ENCODE measurements at places on chromosomes 1 and 21. TPM values are rescaled to one million over a fixed set of nuclear protein-coding genes. Genes with fewer than 3 reads are reported as not detected.

- ATAC-seq: no peak
These were observed 24.1 kb downstream of the PTGER3 start for GRCh38 chr1:71023515-71023914.

DNA sequence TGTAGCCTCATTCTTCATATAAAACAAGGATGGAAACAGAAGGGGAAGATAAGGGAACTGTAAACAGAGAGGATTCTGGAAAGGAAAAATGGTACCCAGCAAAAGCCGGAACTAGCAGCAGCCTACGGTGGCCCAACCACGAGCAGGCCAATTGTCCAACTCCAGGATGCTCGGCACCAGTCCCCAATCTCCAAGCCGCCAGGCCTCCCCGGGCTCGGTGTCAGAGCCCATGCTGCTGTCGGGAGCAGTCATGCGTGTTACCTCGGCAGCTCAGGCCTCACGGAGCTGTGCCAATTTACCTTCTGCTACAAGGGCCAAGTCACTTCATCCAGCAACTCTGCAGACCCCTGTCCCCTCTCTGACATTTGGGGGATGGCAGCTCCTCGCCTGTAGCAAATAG lies 130.8 kb downstream of the ZBTB18 start:
- no peak for ATAC-seq

- ATAC-seq: peak; percentile 51
These were observed 53.2 kb downstream of the CNN3 start for GRCh38 chr1:94873520-94874351.

DNA sequence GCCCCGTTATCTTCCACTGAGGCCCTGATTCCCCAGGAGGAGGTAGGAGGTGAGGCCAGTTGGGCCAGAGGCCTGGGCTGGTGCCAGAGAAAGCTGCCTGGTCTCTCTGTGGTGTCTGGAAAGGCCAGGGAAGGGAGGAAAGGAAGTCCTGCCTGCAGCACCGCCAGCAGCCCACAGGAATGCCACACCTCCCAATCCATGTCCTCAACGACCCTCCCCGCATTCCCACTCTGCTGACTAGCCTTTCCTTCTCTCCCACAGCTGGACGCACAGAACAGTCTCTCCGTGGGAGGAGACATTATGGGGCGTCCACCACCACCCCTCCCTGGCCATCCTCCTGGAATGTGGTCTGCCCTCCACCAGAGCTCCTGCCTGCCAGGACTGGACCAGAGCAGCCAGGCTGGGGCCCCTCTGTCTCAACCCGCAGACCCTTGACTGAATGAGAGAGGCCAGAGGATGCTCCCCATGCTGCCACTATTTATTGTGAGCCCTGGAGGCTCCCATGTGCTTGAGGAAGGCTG lies 18.0 kb downstream of the CSF1 start:
- ATAC-seq: no peak

GRCh38 chr1:61450872-61451571 lies 273.9 kb downstream of the TM2D1 start:
- ATAC-seq: no peak

DNA sequence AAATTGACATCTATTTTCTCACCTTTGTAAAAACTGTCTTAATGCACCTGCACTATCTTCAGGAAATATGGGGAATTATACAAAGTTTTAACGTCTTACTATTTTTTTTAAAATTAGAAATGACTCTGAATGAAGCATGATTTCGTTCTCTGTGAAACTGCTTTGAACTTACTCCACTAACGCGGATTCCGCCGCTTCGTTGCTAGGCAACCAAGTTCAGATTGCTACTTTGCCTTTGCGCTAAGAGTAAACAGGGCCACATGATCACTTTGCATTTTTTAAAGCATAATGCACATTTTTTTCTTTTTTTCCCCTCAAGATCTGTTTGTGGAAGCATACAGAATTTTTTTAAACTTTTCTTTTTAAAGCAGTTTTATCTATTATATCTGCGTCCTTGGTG lies 690.5 kb downstream of the BRINP3 start:
- no peak for ATAC-seq

DNA sequence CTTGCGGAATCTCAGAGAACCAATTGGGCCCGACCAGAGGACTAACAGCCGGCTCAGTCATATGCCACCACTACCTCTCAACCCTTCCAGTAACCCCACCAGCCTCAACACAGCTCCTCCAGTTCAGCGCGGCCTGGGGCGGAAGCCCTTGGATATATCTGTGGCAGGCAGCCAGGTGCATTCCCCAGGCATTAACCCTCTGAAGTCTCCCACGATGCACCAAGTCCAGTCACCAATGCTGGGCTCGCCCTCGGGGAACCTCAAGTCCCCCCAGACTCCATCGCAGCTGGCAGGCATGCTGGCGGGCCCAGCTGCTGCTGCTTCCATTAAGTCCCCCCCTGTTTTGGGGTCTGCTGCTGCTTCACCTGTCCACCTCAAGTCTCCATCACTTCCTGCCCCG lies 49.8 kb downstream of the ACP6 start:
- no peak for ATAC-seq

- ATAC-seq: peak; percentile 86
These were observed 59.9 kb downstream of the UBE2U start for GRCh38 chr1:64263335-64263734.

- peak; percentile 62 for ATAC-seq
These were observed 99.5 kb upstream of the BMP8A start for GRCh38 chr1:39391691-39392679.

DNA sequence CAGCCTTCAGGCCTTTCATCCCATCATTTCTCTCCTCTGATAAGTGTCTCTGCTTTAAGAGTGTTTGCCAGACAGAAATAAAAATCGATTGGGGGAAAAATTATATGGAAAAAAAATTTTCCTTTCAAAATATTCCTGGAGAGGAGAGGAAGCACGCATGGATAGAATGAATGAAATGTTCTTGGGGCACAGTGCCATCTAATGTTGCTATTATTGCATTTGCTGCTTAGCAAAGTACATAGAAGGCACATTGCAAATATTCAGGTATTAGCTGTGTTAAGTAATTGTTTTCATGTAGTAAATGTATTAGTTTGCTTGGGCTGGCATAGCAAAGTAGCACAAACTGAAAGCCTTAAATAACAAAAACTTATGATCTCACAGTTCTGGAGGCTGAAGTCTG lies 18.1 kb downstream of the B3GALT5 start:
- ATAC-seq: no peak

DNA sequence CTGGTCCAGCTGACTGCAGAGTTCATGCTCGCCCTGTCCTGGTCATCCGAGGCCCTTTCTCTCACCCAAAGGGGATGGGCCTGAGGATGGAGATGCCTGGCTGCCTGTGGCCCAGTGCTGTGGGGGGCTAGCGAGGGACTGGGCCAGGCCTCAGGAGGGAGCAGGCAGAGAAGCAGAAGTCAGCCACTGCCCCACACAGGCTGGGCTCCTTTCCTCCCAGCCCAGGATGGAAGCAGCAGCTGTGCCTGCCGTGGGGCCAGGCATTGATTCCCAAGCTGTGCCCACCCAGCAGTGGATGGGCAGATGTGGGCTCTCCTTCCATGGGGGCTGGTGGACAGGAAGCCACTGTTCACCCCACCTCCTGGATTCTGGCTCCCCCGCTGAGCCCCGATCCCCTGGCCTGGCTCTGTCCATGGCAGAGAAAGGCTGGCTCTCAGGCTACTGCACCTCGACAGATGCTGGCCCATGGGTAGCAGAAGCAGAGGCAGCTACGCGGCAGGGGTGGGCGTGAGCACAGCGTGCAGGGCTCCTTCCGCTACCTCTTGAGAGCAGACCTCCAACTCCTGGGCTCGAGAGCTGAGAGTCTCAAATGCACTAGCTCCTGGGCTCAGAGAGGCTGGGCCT lies 24.6 kb downstream of the RUNX3 start:
- ATAC-seq: no peak

DNA sequence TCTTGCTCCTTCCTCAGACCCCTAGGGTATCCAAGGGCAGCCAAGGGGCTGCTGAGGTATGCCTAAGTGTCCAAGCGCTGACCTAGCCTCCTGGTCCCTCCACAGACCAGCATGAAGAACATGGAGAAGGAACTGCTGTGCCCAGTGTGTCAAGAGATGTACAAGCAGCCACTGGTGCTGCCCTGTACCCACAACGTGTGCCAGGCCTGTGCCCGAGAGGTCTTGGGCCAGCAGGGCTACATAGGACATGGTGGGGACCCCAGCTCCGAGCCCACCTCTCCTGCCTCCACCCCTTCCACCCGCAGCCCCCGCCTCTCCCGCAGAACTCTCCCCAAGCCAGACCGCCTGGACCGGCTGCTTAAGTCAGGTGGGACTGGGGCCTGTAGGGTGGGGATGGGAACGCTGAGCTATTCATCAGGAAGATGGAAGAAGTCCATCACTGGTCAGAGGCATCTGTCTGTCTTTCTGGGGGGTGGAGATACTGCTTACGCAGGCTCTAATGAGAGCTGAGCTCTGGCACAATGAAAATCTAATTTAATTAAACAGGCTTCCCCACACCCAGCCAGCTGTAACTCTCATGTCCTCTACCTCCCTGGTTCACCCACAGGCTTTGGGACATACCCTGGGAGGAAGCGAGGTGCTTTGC lies 1.8 kb downstream of the TRIM46 start:
- ATAC-seq: no peak

DNA sequence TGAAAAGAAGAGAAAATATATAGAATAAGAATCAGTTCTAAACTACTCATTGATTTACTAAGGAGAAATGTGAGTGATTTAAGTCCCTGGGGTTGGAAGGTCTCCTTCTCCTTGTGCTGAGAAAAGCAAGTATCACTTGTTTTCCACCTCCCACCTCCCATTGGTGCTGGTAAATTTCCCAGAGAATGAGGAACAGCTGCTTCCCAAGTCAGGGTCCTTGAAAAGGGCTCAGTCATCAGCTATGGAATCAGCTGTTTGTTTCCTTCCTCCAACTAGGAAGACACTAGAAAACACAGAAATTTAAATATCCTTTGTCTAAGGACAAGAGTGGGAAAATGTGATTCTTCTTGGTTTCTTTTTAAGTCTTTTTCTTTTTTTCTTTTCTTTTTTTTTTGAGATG lies 131.3 kb upstream of the C1orf21 start:
- no peak for ATAC-seq

GRCh38 chr21:22083899-22084298 lies 1085.7 kb downstream of the NCAM2 start:
- ATAC-seq: no peak

GRCh38 chr1:98019747-98020146 lies 98.9 kb upstream of the DPYD start:
- no peak for ATAC-seq

- ATAC-seq: no peak
These were observed 8.6 kb downstream of the CRABP2 start for GRCh38 chr1:156696755-156697154.

DNA sequence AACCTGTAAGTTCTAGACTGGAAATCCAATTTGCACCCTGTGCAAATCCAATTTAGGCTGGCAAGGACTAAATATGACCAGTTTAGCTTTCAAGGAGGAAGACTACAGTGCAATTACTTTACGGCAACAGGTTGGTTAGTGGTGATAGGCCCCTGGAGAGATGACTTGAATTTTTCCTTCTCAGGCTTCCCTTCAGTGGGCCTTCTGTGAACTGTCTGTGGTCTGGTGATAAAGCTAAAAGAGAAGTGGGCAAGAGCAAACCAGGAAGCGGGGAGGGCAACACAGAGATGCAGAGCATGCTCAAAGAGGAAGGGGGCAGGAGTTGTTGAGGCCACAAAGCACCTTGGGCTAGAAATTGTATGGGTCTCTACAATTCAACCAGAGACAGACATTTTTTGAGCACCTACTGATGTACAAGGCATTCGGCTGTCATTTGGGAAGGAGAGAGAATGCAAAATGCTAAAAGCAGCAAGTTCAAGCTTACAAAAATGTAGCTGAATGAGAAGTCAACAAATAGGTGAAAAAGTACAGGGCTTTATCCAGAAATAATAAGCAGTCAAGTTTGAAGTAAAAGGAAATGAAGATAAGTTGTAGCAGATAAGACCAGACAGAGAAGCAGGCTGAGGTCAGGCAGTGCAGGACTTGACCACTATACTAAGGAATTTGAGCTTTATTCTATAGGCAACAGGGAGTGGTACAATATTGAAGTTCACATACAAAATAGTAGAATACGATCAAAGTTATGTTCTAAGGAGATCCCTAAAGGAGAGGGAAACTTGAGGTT lies 23.9 kb downstream of the INPP5B start:
- peak; percentile 55 for ATAC-seq

GRCh38 chr1:2449636-2450454 lies 26.2 kb upstream of the PLCH2 start:
- ATAC-seq: peak; percentile 62

DNA sequence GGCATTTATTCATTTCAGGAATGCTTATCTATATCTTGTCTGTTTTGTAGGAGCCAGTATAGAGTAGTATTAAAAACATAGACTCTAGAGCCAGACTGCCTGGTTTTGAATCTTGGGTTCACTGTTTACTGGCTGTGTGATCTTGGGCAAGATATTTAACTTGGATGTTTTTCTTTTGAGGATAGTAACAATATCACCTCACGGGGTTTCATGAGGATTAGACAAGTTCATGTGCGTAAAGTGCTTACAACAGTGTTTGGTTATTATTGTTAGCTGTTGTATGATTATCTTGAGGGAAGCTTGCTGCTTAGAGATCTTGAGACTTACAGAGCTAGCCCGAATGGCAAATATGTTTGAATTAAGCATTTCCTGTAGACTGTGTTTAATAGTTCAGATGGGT lies 40.2 kb downstream of the WNT4 start:
- no peak for ATAC-seq

DNA sequence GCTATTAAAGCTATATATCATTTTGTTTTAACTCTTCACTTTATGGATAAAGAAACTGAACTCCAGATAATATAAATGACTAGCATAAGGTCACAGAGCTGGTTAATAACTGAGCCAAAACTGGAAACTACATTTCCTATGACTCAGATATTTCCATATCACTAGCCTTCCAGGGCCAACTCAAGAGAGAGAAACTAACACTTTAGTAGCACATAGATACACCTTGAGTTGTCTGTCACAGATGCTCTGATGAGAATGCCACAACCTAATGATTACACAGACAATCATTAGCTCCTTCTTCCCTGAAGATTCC lies 40.7 kb downstream of the NME7 start:
- no peak for ATAC-seq

- no peak for ATAC-seq
These were observed 777.0 kb downstream of the PLA2G4A start for GRCh38 chr1:187605736-187606135.

DNA sequence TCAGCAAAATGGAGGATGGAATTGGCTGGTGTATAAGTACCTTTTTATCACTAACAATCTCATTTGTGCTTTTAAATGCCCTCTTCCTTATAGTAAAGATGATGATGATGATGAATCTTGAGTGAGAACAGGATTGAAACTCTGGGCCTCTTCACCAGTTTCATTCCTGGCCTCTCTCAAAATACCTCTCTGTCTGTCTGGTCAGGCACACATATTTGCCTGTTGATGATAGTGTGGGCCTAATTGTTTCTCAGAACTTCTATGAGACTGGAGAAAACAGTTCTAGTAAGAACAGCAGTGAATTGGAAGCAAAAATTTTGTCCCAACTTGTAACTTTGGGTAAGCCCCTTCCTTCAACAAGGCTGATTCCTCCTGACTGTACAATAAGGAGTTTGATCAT lies 94.4 kb upstream of the RGS4 start:
- no peak for ATAC-seq

Gene FNDC5
- not detected for total RNA-seq

Gene COL6A1
- total RNA-seq: 17.8 TPM

Gene SLAMF9
- total RNA-seq: 0.28 TPM

Gene OR10K1
- not detected for total RNA-seq

Gene PGLYRP3
- total RNA-seq: 31.3 TPM

Gene GJB4
- total RNA-seq: 1.4 TPM

Gene AVPR1B
- total RNA-seq: not detected

Gene LRIF1
- 7.1 TPM for total RNA-seq

Gene AADACL3
- total RNA-seq: not detected

Data from esophagus mucosa (tissue), 1 donor.